ENCODE measurements at places on chromosomes 3 and 15. TPM values are rescaled to one million over a fixed set of nuclear protein-coding genes. Genes with fewer than 3 reads are reported as not detected.

The IL5RA gene
- total RNA-seq: not detected

- peak; percentile 56 for DNase-seq
Observed at GRCh38 chr3:52055537-52056351, 627 bp downstream of the DUSP7 start.

DNA sequence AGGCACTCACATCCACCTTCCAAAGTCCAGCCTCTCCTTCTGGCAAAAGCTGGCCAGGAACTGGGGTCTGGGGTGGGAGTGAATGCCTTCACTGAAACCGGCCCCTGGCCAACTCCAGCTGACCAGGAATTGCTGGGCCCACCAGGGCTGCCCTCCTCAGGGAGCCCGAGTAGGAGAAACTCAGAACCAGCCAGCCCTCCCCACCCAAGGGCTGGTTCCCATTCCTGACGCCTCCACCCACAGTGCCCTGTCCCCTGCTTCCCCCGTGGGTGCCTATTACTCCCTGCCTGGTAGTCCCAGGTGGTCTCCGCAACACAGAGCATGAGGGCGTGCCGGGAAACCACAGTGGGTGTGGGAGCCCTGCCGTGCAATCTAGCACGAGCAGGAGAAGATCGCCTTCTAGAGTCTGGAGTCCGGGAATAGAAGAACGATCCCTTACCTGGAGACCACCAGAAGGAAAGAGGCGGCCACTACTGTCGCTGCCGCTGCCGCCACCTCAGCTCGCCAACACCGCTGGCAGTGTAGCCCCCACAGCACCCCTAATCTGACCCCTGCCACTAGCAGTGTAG is 178.8 kb downstream of the POTEB3 start:
- DNase-seq: no peak

GRCh38 chr3:111739311-111739911 is 119.7 kb upstream of the PHLDB2 start:
- no peak for DNase-seq

DNA sequence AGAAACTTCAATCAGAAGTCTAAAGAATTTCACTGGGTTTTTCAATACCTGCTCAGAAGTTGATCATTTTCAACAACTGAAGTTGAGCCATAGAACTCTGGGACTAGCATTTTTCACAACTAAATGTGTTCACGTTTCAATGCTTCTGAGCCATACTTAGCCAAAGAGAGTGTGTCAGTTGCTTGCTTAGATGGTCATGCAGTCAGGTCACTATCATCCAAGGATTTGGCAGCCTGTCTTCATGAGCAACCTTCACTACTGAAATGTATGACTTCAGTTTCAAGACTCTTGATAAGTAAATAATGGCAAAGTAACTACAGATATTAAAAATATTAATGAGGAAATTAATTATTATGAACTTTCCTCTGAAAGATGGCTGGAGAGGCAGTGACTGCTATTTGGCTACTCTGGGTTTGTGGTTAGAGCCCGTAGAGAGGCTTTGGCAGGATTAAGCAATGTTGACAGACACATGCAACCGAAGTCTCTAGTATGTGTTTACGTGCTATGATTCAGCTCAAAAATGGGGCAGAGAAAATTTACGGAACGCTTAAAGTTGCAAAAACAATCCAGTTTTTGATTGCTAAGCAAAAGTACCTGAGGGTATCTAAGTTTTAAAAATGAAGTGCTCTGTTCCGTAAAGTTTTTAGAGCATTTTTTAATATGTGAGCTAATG is 133.8 kb downstream of the GMNC start:
- DNase-seq: no peak

DNA sequence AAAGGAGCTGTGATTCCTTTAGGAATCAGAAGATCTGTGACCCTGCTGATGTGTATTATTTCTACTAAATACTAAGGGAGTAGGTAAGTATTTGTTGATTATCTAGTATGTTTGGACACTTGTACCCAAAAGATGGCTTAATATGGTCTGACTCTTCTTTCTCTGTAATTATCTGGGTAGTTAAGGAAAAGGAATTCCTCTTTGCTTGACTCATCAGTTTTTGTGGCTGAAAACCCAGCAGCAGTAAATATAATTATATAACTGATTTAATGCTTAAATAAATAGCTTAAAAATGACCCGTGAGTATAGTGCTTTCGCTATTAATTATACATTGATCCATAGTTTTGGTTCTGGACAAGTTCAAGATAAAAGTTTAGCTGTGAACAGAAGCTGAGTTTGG is 155.8 kb downstream of the LRTM1 start:
- DNase-seq: no peak

DNA sequence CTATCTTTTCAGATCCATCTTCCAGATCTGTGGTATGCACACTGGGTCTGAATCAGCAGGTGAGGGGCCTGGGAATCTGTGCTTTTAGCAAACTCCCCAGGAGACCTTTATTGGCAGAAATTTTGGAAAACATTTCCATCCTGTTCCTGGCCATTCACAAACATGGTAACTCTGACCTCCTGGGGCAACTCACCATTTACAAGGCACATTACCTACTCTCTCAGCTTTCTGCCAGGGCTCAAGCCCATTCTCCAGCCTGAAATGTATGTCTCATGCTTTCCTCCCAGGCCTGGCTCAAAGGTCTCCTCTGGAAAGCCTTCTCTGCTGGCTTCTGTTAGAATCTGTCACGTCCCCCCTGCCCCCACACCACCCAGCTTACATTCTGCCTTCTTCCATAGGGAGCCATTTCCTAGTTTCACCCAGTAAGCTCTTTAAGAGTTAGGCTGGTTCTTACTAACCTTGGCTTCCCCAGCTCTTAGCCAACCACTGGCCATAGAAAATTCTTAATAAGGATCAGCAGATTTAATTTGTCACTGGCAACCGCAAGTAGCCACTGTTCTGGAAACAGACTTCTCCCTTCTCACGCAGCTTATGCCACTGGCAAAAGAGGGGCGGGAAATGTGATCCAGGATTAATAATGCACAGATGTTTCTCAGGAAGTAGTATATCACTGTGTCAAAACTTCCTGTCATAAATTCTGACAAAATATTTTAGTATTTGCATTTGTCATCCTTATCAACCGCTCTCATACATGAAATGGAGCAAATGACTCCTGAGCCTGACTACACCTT is 55.0 kb downstream of the RORA start:
- no peak for DNase-seq

DNA sequence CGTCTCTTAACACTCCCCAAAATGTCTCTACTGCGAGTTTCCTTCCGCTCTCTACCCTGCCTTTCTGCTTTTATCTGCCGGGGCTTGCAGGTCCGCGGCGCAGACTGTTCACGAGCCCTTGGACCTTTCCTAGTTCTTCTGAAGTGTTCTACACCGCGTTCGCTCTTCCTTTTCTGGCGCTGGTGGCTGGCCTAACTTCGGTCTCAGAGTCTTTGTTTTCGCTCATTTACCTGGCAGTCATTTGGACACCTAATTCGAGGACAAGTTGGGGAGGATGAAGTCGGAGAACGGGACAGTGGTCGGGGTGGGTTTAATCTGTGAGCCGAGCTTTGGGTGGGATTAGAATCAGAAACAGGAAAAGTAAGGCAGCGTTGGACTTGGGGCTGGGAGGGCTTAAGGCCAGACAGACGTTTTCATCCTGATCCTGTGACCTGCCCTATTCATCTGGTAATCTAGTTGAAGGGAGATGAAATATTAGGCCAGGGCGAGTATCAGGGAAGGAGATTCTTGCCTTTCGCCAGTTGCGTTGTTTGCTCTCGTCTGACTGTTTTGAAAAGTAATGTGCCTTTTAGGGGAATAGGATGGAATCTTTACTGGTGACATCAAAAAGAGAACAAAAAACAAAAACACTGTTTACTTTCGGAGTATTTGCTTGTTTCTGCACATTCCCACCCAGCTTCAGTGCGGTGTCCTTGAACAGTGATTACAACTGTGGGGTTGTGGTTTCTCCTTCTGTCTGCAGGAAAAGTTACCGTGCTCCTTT is 1.8 kb downstream of the DIPK2A start:
- DNase-seq: peak; percentile 83

All from activated CD8-positive, alpha-beta T cell treated with anti-CD3 and anti-CD28 coated beads, Interleukin-2, amount 10 ng/mL, durations not matched to agents 7 days and 5 days (primary cell).